ENCODE measurements at places on chromosomes 13 and 19. TPM values are rescaled to one million over a fixed set of nuclear protein-coding genes. Genes with fewer than 3 reads are reported as not detected.

- no peak overlapping the region for H3K4me3 ChIP-seq
- peaks cover 3% of the 10 kb centered on the region for H3K4me1 ChIP-seq
- peak; percentile 80 for DNase-seq
- no peaks in the 10 kb centered on the region for H3K36me3 ChIP-seq
- no peak overlapping the region for H3K27ac ChIP-seq
Measured at GRCh38 chr13:21476893-21477472, 17.9 kb upstream of the ZDHHC20 start.

DNA sequence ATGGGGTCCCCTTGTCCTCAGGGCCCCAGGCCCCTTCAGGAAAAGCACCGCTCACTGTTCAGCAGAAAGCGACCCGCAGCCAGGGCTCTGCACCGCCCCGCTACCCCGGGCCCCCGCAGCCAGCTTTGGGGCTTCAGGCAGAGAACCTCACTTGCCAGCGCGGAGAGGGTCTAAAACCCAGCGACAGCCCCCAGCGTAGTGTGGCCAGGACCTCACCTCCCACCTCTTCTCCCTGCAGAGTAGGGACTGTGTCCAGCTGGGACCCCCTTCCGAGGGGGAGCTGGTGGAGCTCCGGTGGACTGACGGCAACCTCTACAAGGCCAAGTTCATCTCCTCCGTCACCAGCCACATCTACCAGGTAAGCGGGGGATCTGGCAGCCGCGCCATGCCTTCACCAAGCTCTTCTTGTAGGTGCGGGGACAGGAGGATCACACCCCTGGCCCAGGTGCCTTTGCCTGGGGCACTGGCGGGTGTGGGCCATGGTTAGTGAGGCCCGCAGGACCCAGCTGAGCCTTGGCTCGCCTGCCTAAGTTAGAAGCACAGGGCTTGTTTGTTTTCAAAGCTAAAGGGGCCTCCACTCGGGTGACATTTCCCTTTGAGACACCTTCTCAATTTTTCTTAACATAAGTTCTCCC, 175.7 kb downstream of the KDM4B start:
- H3K4me1 ChIP-seq, result no peaks in the 10 kb centered on the region
- H3K27me3 ChIP-seq, result no peaks in the 10 kb centered on the region
- H3K36me3 ChIP-seq, result peaks cover 17% of the 10 kb centered on the region
- no peak overlapping the region for H3K27ac ChIP-seq

- no peak overlapping the region for H3K27ac ChIP-seq
- no peaks in the 10 kb centered on the region for H3K27me3 ChIP-seq
- no peaks in the 10 kb centered on the region for H3K4me1 ChIP-seq
Measured at GRCh38 chr19:311813-312261, 20.6 kb upstream of the PLPP2 start.

GRCh38 chr19:39553082-39553652, 13.2 kb upstream of the EID2 start:
- peaks cover 4% of the 10 kb centered on the region for H3K4me1 ChIP-seq
- no peaks in the 10 kb centered on the region for H3K36me3 ChIP-seq
- H3K27me3 ChIP-seq, result no peaks in the 10 kb centered on the region
- DNase-seq, result no peak

- H3K4me3 ChIP-seq, result no peak overlapping the region
- H3K4me1 ChIP-seq, result no peaks in the 10 kb centered on the region
- H3K27me3 ChIP-seq, result no peaks in the 10 kb centered on the region
- no peak overlapping the region for H3K27ac ChIP-seq
- DNase-seq, result no peak
Measured at GRCh38 chr13:74523057-74523456, 388.9 kb upstream of the KLF12 start.

DNA sequence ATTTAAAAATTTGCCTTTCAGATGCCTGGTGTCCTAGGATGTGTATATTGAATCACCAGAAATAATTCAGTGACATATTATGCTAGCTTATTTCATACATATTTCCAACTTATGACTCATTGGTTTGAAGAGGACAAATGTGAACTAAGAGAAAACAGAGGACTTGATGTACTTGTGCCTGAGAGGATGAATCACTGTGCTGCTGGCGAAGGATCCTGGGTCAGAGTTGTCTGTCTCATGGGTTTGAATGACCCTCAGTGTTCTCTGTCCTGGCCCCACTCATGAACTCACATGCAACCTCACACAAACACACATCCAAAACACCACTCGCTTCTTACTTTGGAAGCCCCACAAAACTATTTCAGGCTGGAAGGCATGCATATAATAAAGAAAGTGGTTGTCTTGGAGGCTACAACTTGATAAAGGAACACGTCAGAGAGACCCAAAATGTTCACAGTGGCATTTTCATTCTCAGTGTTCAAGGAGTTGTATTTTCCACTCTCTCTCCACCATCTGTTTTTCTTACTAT, 129.0 kb upstream of the SPRY2 start:
- H3K4me3 ChIP-seq, result no peak overlapping the region
- no peaks in the 10 kb centered on the region for H3K27me3 ChIP-seq
- no peaks in the 10 kb centered on the region for H3K4me1 ChIP-seq
- no peak for DNase-seq
- no peak overlapping the region for H3K27ac ChIP-seq

- no peaks in the 10 kb centered on the region for H3K27me3 ChIP-seq
- H3K4me3 ChIP-seq, result no peak overlapping the region
- H3K27ac ChIP-seq, result no peak overlapping the region
- H3K4me1 ChIP-seq, result peaks cover 14% of the 10 kb centered on the region
- no peak for DNase-seq
Measured at GRCh38 chr13:79808475-79808874, 327.5 kb downstream of the NDFIP2 start.

The F7 gene
- total RNA-seq, result 0.83 TPM

The C19orf67 gene
- 3.6 TPM for total RNA-seq

The ONECUT3 gene
- total RNA-seq, result not detected

The CALR3 gene
- total RNA-seq, result not detected

The RNF6 gene
- total RNA-seq, result 19.4 TPM

Measured in cardiac muscle cell (in vitro differentiated cells and primary cell).